Activated CD8-positive, alpha-beta T cell treated with anti-CD3 and anti-CD28 coated beads, Interleukin-2, amount 10 ng/mL, durations not matched to agents 7 days and 5 days (primary cell): ENCODE measurements at places on chromosomes 1 and 21.

- no peak for DNase-seq
Observed at GRCh38 chr1:244210884-244211558, 159.9 kb downstream of the ZBTB18 start.

DNA sequence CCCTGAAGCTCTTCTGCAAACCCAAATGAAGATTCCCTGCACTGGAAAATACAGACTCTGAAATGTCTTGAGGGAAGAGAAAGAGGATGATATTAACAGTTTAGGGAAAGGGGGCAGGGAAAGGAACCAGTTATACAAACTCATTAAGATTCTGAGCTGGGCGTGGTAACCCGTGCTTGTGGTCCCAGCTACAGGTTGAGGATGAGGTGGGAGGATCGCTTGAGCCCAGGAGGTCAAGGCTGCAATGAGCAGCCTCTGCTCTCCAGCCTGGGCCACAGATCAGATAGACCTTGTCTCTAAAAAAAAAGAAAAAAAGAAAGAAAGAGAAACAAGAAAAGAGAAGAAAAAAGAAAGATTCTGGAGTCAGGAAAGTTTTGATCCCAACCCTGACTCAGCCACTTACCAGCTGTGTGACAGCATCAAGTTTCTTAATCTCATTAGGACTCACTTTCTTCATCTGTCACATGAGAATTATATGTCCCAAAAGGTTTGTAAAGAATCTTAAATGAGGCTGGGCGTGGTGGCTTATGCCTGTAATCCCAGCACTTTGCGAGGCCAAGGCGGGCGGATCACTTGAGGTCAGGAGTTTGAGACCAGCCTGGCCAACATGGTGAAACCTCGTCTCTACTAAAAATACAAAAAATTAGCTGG, 53.9 kb downstream of the OPTC start:
- DNase-seq = no peak

- no peak for DNase-seq
Observed at GRCh38 chr1:44536357-44537209, 131.5 kb downstream of the RNF220 start.

DNA sequence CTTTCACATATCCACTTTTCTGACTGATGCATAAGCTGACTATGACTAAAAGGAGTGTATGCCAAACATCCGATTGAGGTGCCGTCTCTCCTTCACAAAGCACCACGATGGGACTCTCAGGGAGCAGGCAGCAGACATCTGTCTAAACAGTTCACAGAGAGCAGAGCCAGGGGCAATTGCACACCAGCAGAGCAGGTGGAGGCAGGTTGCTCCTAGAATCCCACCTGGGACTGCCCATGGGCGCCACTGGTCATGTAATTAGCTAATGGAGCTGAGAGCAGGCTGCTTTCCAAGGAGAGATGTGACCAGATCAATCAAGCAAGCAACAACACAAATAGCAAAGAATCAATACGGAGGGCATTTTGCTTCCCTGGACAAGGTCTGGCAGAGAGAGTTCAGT, 30.5 kb upstream of the COA6 start:
- no peak for DNase-seq

DNA sequence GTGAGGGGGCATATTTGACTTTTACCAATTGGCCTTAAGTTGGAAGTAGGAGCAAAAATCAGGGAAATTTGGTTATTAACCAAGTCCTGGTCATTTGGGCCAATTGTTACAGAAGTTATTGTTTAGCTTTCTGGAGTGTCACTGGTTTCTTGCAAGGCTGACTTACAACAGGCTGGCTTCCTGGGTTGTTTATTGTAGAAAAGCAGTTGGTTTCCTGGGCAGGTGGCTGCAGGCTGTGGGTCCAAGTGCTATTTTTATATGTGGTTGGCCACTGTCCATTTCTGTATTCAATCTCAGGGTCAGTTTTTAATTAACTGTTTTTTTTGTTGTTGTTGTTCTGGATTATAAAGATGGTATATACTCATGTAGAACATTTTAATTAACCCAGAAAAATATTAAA, 174.1 kb downstream of the KCNJ6 start:
- DNase-seq = no peak

- DNase-seq = no peak
Observed at GRCh38 chr1:23816906-23817305, 8.3 kb downstream of the HMGCL start.

DNA sequence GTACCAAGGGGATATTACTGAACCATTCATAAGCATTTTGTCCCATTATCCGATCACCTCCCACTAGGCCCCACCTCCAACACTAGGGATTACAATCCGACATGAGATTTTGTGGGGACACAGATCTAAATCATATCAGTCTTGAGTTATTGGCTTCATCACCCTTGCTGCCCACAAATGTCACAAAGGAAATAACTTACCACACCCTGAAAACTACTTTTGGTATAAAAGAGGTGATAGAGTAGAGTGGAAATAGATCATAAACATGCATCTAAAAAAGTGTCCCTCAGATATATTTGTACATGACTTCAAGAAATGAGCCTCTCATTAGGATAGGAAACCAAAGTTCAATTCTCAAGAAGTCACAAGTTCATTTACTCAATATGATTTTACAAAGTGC, 22.6 kb upstream of the FCRL3 start:
- no peak for DNase-seq

DNA sequence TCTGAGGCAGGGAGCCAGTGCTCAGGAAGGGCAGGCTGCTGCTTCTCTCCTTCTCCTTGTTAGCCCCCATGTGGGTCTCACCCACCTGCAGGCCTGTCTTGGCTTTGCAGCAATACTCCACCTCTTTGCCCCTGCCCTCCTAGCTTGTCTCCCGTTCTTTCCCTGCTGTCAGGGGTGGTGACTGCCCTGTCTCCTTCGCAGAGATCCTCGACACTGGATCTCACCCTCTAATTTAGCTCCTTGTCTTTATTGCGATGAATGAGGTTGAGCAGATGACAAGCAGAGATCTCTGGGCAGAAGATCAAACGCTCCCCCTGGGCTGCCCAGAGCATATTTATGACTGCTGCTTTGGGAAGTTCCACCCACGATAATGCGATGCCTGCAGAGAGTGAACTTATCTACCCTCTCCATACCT, 199.2 kb downstream of the ROR1 start:
- no peak for DNase-seq

DNA sequence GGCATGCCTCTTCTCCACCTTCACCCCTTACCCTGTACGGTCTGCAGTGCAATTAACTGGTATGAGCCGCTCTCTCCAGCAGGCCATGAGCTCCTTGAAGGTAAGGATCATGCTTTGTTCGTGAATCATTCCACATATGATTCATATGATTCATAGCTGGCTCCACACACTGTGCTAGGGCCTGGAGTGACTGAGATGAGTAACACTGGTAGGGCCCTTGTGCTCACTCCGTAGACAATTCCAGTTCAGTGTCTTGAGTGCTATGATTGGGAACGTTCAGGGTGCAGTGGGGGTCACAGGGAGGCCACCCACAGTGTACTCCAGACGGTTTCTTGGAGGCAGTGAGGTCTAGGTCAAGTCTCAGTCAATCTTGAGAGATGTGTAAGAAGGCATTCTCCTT, 239.8 kb downstream of the LMX1A start:
- DNase-seq = no peak

GRCh38 chr1:85838238-85838637, 130.0 kb upstream of the ZNHIT6 start:
- DNase-seq = no peak

DNA sequence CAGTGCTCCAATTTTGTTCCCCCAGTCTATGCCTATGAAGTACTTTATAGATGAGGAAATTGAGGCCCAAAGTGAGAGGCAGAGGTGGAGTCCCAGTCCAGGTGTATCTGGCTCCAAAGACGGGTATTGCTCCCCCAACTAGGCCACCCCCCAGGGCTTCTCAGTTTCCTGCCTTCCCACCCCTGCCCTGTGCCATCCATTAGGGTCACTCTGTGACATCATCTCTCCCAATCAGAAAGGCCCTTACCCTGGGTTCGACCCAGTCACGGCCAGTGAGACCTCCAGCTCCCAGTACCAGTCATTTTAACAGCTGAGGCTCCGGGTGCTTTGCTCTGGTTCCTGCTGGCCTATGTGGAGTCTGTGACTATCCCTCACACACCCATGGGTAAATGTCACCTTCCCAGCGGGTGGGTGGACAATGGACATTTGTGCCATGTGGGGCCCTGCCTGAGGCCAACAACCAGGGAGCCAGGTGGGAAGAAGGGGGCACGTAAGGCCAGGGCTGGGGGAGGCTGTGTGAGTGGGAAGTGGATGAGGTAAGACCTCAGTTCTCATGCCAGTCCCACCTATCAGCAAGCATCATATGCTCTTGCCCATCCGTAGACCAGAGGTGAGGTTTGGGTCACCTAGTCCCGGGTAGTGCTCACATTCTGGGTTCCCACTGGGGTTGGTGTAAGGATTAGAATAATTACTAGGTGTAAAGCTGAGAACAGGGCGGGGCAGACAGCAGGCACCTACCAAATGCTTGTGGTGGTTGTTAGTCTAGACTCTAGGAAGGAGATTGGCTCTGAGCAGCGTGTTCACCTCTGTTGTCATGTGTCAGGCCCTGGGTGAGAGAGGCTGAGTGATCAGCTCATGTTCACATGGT, 685.9 kb downstream of the MATN1 start:
- peak; percentile 13 for DNase-seq

- DNase-seq = no peak
Observed at GRCh38 chr1:221418346-221418745, 323.5 kb downstream of the DUSP10 start.

GRCh38 chr1:59730759-59731478, 83.8 kb upstream of the HOOK1 start:
- DNase-seq = no peak

GRCh38 chr1:11068600-11069473, 9.0 kb upstream of the SRM start:
- no peak for DNase-seq

DNA sequence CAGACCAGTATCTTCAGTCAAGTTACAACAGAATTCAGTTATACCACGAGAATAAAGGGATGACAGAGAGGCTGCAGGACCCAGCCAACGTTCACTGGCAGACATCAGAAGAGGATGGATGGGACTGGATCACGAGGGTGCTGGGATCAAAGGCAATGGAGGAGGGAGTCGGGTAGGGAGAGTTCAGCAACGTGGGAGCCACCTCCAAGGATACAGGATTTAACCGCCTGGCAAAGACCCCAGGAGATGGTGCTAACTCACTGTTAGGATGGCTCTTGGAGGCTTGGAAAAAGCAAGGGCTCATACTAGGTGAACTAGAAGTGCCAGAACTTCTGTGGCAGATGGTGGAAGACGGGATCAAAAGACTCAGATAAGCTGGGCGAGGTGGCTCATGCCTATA, 99.1 kb upstream of the DISP3 start:
- no peak for DNase-seq

GRCh38 chr21:21046063-21046462, 47.9 kb downstream of the NCAM2 start:
- no peak for DNase-seq

DNA sequence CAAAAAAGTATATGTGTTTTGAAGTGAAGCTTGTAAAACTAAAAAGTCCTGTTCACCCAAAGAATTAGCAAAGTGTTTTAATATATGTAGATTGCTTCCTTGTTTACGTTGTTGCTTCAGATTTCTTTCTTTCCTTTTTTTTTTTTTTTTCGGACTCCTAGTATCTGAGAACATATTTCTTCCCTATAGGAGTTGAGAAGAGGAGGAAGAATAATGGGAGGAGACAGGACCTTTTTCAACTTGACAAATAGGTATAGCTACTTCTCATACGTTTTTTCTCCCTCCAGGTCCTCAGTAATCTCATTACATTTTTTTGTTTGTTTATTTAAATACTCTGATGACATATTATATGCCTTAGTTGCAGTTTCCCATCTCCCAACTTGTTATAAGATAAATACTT, 8.9 kb downstream of the DISP1 start:
- DNase-seq = no peak

DNA sequence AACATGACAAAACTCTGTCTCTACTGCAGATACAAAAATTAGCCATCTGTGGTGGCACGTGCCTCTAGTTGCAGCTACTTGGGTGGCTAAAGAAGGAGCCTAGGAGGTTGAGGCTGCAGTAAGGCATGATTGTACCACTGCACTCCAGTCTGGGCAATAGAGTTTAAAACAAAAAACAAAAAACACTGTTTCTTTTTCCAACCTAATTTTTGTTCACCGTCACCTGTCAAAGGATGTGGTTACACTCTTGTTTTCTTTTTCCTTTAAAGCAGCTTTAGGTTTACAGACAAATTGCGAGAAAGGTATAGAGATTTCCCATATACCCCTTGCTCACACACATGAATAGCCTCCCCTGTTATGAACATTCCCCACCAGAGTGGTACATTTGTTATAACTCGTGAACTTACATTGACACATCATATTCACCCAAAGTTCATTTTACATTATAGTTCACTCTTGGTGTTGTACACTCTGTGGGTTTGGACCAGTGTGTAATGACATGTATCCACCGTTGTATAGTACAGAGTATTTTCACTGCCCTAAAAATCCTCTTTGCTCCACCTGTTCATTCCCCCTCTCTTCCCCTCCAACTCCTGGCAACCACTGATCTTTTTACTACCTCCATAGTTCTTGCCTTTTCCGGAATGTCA, 26.2 kb downstream of the SMG7 start:
- peak; percentile 28 for DNase-seq

DNA sequence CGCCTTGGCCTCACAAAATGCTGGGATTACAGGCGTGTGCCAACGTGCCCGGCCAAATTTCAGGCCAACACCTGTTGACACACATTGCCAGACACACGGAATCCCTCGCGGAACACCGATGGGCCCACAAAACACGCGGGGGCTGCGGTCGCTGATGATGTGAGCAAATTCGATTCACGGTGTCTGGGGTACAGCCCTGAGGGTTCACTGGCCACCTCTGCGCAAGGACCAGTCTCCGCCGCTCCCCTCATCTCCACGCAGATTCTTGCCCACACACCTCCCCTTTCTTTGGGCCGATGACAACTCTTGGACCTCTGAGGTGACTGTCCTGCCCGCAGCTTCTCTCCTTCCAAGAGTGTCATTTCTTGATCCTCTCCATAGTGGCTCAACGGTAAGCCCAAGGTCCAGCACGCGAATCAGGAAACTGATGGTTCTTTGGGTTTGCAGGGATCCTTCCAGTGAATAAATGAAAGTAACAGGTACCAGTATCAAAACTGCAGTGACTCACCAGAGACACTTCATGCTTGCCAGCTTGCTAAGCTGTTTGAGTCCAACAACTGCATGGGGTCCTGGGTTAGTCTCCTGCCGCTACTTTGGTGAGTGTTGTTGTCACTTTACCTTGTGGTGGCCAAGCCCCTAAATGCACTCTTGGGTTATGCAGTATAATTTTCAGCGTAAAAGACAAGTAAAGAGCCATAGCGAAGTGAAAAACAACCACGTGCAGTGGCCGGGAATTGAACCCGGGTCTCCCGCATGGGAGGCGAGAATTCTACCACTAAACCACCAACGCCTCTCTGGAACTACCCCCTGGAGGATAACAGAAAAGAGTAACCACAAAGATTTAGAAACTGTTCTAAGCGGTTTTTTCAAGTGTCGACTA, 11.0 kb upstream of the RNU1-3 start:
- DNase-seq = peak; percentile 60

- DNase-seq = no peak
Observed at GRCh38 chr1:77876884-77877283, 11.5 kb upstream of the NEXN start.

- DNase-seq = no peak
Observed at GRCh38 chr1:68358439-68358838, 91.3 kb downstream of the RPE65 start.
